ENCODE measurements at places on chromosomes 11 and 22. TPM values are rescaled to one million over a fixed set of nuclear protein-coding genes. Genes with fewer than 3 reads are reported as not detected.

OR5AK2 gene
- not detected for total RNA-seq

ANO9 gene
- total RNA-seq = 9.2 TPM

RGL4 gene
- total RNA-seq = not detected

BLID gene
- total RNA-seq = not detected

MYBPC3 gene
- not detected for total RNA-seq

CEP126 gene
- 3.8 TPM for total RNA-seq

PHF21B gene
- total RNA-seq = not detected

KCTD14 gene
- total RNA-seq = 10.4 TPM

ELMOD1 gene
- 0.10 TPM for total RNA-seq

C11orf86 gene
- not detected for total RNA-seq

TMEM121B gene
- not detected for total RNA-seq

FXYD2 gene
- total RNA-seq = 361 TPM

MS4A4A gene
- not detected for total RNA-seq

CALCA gene
- total RNA-seq = not detected

PRRG4 gene
- 11.7 TPM for total RNA-seq

COMT gene
- 246 TPM for total RNA-seq

GAS2 gene
- 4.4 TPM for total RNA-seq

APOL3 gene
- total RNA-seq = 10.4 TPM

FIBIN gene
- 24.5 TPM for total RNA-seq

UBE2L6 gene
- total RNA-seq = 24.7 TPM

PARVG gene
- total RNA-seq = not detected

NELL1 gene
- total RNA-seq = not detected

FGF3 gene
- not detected for total RNA-seq

ARHGAP8 gene
- 5.3 TPM for total RNA-seq

ART1 gene
- total RNA-seq = not detected

DNAJB7 gene
- not detected for total RNA-seq

PGA5 gene
- not detected for total RNA-seq

HTR3A gene
- total RNA-seq = 0.35 TPM

RAB1B gene
- 87.3 TPM for total RNA-seq

POU2AF3 gene
- not detected for total RNA-seq

GAS2L1 gene
- total RNA-seq = 18.7 TPM

PRAME gene
- total RNA-seq = 5.3 TPM

CST6 gene
- 140 TPM for total RNA-seq

EML3 gene
- total RNA-seq = 29.7 TPM

PAX6 gene
- 4.2 TPM for total RNA-seq

H19 gene
- 0.55 TPM for total RNA-seq

LMO2 gene
- total RNA-seq = 4.3 TPM

CAT gene
- total RNA-seq = 343 TPM

CELSR1 gene
- total RNA-seq = 151 TPM

OR2AG2 gene
- total RNA-seq = 0.25 TPM

Measured in renal cortical epithelial cell (primary cell).